Activated T-cell treated with anti-CD3 and anti-CD28 coated beads for 24 hours (primary cell): ENCODE measurements at places on chromosomes 3 and 15.
A peak's percentile ranks its signal among the peaks of the same experiment; 100 is the strongest.

- DNase-seq = no peak
Measured at GRCh38 chr3:38878646-38879045, 62.6 kb upstream of the SCN10A start.

DNA sequence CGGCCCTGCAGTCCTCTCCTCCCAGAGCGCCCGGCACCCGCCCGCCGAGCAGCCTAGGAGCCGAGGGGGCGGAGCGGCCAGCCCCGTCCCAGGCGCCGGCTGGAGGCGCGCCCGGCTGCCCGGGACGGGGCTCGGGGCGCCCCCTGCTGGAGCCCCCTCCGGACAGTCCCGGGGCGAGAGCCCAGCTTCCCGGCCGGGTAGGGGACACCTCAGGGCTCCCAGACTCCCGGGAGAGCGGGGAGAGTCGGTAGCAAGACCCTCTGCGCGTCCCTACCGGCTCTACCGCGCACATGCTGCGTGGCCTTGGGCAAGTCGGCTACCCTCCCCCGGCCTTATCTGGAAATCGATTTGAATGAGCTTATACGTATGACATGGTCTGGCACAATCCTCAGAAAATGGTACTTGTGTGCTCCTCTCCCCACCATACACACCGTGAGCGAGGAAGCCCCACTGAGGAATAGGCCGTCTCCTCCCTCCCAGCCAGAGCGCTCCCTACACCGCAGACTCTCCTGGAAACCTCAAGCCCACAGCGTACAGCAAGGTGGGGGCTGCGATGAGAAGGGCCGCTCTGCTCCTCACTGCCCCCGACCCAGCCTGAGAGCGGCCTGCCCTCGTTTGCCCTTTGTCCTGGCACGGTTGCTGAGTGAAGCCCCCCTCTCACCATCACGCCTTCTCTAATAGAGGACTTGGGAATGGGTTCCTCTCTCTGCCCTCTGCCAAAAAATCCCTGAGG is at the start of gene DAPK2:
Gene DAPK2 (minus strand): TSS at position 65 of the 733 bp plus-strand sequence. CDS start 6,224 bp downstream, outside the sequence.
- DNase-seq = peak; percentile 49

DNA sequence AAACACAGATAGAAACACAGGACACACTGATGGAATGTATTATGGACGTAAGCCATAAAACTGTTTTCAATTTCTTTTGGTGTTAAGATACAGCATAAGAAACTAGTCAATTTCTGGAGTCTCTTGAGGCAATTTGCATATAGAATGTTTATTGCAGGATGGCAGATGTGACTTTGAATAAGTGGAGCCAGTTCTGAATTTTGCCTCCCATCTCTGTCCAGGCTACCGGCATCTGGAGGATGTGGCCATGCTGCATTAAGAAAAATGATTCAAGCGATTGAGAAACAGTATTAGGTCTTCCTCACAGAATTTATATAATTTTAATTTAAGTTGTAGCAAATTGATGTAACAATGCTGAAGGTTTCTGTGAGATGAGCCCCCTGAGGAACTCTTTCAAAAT is 81.5 kb downstream of the CHST2 start:
- DNase-seq = no peak

DNA sequence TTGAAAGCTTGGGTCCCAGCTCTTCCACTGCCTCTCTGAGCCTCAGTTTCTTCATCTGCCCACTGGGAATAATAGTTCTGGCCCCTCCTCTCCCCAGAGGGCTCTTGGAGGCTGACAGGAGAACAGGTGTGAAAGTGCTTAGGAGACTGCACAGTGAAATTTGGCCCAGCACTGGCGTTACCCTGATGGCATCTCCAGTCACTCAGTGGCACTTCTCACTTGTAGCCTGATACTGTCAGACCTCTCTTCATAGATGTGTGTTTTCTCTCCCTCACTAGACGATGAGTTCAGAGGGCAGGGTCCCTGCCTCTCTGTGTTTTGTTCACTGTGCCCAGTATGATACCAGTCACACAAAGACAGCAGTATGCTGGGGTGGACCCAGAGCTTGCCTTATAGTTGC is 22.2 kb upstream of the IGDCC3 start:
- no peak for DNase-seq

- DNase-seq = no peak
Measured at GRCh38 chr3:196603683-196604082, 35.2 kb downstream of the FBXO45 start.

DNA sequence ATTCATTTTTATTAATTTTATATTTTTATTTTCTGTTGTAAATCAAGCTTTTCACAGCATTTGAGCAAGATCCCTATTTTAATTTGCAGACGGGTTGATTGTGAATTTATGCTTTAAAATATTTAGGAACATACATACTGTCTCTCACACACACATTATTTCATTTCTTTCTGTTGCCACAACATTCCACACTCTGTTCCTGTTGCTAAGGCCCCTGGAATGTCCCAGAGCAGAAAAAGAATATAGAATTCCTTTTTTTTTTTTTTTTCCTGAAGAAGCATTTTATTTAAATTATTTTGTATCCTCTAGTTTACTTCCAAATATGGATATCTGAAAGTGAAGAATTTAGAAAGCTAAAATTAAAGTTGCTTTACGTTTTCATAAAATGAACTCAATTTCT is 36.8 kb upstream of the SCAANT1 start:
- DNase-seq = no peak

- no peak for DNase-seq
Measured at GRCh38 chr3:1971780-1972179, 126.9 kb upstream of the CNTN4 start.

DNA sequence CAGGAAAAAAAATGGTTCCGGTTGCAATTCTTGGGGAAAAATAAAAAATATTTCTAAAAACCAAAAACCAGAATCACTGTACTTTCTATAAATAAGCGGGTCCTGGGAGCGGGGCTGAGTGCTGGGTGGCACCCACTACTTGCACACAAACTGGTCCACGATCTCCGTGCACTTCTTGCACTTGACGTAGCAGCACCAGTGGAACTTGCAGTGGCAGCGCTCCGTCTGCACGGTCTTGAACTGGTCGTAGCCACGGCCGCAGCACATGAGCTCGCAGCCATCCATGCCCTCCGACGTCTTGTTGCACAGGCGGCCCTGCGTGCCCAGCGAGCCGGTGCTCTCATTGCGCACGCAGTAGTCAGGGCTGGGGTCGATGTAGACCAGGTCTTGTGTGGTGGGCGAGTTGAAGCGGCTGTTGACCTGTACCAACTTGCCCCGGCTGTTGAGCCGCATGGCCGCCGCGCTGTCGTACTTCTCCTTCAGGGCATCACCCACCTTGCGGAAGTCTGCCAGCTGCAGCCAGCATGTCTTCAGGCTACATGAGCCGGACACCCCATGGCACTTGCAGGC is 17.1 kb downstream of the WNT5A start:
- DNase-seq = no peak

DNA sequence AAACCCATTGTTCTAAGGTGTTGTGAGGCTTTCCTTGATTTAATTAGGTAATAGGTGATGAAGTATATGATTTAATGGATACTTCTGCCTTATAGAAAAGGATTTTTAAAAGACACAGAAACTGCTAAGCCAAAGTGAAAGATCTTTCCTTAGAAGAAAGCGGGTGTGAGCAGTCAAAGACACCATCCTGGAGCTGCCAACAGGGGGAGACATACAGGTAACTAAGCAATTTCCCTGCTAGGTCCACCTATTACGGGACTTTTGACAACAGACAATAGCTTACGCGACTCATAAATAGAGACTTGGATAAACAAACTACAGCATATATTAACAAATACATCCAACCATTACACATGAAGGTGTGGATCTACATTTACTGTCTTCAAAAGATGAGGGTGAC is 669.5 kb downstream of the SQOR start:
- DNase-seq = peak; percentile 0

DNA sequence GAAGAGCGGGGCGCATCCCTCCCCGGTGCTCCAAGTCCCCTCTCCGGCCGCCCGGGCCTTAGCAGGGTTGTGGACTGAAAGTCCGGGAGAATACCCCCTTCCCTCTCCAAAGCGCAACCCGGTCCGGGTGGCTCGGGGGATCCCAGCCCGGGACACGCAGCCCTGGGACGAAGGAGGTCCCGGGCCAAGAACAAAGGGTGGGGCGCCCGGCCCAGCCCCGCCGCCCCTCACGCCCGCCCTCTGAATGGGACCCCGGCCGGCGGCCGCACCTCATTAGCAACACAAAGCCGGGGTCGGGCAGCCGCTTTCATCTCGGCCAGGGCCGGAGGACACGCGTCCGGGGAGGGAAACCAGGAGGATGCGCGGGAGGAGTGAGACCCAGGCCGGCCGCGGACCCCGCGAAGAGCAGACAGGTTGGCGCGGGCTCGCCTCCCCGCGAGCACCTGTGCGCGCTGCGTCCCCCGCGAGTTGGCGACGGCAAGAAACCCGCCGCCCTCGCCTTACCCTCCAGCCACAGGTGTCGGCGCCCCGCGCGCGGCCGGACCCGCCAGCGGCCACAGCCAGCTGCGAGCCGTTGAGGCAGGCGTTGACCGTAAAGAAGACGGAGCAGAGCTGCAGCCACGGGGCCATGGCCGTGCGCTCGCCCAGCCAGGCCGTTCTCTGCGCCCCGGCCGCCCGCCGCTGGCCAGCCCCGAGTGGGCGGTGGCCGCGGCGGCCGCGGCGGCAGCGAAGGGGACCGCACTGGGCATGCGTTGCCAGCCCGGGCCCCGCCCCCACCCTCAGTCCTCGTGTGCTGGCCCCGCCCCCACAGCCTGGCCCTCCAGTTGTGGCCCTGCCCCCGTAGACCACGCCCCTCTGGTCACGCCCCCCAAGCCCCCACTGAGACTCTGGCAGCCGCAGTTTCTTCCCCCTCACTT is at the start of gene IL17RD:
Gene IL17RD (minus strand): TSS at position 697 of the 917 bp plus-strand sequence. CDS start 67 bp downstream, at position 630.
- peak; percentile 41 for DNase-seq

- no peak for DNase-seq
Measured at GRCh38 chr15:70702584-70702983, 60.8 kb downstream of the UACA start.

DNA sequence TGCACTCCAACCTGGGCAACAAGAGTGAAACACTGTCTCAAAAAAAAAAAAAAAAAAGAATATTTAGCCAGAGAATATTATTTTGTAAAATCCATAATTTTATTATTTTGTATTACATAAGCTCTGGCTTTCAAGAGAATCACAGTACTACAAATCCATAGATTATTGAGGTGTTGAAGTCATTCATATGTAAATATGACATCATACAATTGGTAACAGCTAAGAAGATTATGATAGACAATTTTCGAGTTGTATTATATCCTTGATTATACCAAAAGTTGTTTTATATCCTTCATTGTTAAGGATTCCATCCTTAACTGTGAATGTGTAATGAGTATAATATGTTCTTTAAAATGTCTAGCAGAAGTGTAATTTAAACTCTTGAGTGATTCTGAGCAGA is 3.7 kb downstream of the MLF1 start:
- DNase-seq = no peak

GRCh38 chr3:3097958-3098357 is 12.2 kb downstream of the IL5RA start:
- DNase-seq = no peak

- no peak for DNase-seq
Measured at GRCh38 chr3:194237110-194237509, 101.2 kb downstream of the HES1 start.

DNA sequence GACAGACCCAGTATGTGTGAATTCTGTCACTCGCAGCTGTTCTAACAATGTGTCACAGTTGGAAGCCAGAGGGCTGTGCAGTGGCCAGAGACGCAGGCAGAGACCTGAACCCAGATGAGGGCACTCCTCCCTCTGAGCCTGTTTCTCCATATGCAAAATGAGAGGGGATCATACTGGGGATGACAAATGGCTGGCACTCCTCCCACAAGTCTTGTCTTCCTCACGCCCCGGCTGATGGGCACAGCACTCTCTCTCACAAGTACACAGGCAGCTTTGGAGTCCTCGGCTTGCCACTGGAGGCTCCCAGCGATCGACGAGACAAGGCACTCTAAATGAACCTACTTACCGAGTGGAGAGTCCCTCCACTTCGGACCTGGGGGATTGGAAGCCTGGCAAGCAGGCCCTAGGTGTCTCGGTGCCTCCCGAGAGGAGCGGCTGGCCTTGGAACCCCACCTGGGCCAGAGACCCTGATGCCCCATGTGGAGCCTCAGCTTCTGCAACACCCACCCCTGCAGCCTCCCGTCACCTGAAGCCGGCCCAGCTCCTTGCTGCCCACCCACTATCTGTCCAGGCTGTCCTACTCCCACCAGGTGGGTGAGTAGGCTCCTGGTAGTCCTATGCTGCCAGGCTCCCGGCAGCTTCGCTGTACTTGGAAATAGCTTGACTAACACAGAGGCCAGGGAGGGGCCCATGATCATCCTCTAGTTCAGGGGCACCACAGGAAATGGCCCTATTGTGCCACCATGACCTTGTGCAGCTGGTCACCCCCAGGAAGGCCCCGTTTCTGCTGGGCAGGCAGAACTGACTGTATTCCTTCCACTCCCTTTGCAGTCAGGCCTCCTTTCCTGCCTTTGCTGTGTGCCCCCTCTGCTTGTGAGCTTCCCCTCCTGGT is 65.0 kb upstream of the IQSEC1 start:
- no peak for DNase-seq

DNA sequence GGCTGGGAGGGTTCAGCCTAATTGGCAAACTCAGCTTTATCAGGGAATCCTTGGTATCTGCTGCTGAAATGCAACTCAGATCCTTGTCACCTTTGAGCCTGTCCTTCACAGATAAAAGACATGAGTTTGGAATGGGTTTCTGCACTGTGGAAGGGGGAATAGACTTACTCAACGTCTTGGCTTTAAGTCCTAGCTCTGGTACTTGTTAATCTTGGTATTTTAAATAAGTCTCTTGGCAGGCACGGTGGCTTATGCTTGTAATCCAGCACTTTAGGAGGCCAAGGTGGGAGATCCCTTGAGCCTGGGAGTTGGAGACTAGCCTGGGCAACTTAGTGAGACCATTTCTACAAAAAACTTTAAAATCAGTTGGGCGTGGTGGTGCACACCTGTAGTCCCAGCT is 55.1 kb upstream of the ATOSA start:
- no peak for DNase-seq

DNA sequence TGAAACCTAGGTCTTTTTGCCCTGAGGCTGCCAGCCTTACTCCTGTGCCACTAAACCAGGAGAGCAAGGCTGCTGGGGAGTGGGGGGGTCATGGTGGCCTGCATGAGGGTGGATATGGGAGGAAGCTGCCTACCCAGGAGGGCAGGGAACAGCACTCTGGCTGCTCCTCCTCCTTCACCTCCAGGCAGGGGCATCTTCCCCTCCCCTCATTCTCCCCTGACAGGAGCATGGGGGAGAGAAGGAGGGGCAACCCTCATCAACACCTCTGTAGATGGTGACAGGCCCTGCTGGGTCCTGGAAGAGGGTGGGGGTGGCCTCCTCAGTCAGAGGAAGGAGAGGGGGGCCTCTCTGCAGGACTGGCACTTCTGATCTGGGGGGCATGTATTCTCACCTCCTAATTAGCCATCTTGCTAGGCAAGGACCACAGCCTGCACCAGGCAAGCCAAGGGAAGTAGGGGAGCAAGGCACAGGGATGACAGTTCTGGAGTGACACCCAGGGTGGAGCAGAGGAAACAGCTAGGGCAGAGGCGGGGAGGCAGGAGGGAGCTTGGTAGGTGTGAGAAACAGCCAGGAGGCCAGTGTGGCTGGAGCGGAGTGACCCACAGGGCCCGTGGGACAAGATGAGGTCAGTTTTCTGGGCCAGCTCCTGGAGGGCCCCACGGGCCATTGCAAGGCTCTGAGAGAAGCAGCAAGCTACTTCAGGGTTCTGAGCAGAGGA is 4.9 kb downstream of the CCDC33 start:
- DNase-seq = no peak

- no peak for DNase-seq
Measured at GRCh38 chr15:84950570-84951111, 31.0 kb upstream of the PDE8A start.
